ENCODE measurements at places on chromosomes 16 and 17. TPM values are rescaled to one million over a fixed set of nuclear protein-coding genes. Genes with fewer than 3 reads are reported as not detected.

PERCC1 gene
- total RNA-seq, result not detected

KANSL1 gene
- 17.5 TPM for total RNA-seq

CHST5 gene
- total RNA-seq, result under 0.01 TPM

GALNS gene
- total RNA-seq, result 21.6 TPM

KIFC3 gene
- total RNA-seq, result 28.1 TPM
